ENCODE measurements at places on chromosomes 1 and 21.

DNA sequence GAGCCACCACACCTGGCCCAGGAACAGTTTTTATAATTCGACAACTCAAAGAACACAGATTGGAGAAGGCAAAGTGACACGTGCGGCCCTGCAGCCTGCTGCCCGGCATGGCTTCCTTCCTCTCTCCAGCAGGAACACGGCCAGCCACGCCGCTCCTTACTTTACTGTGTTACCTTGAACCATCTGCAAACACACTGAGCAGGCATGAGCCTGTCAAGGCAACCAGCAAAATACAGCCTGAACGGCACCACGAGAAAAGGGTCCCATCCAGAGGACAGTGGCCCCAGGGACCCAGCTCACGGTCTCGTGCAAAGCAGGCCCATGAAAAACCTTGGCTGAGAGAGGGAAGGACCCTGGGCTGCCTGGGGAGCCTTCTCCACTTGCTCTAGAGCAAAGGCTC is 38.8 kb downstream of the NPHP4 start:
- no peak for DNase-seq

- DNase-seq, result no peak
Observed at GRCh38 chr1:196477262-196477661, 131.0 kb downstream of the KCNT2 start.

- DNase-seq, result no peak
Observed at GRCh38 chr21:34623516-34623915, 8.6 kb upstream of the RCAN1 start.

- no peak for DNase-seq
Observed at GRCh38 chr1:66176012-66176715, 357.8 kb upstream of the SGIP1 start.

- no peak for DNase-seq
Observed at GRCh38 chr1:2232255-2232915, 4.3 kb downstream of the SKI start.

GRCh38 chr1:3135073-3135702 is 66.2 kb downstream of the PRDM16 start:
- no peak for DNase-seq

DNA sequence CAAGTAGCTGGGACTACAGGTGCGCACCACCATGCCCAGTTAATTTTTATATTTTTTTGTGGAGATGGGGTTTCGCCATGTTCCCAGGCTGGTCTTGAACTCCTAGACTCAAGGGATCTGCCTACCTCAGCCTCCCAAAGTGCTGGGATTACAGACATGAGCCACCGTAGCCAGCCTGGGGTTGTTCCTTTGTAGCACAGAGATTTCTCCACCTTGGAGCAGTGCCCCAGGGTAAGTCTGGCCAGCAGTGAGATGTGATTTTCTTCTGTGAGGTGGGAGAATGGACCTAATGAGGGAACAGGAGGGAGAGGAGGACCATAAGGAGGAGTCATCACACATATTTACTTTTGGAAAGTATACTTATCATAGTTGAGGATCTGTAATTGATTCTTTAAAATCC is 61.1 kb upstream of the GADD45A start:
- no peak for DNase-seq

DNA sequence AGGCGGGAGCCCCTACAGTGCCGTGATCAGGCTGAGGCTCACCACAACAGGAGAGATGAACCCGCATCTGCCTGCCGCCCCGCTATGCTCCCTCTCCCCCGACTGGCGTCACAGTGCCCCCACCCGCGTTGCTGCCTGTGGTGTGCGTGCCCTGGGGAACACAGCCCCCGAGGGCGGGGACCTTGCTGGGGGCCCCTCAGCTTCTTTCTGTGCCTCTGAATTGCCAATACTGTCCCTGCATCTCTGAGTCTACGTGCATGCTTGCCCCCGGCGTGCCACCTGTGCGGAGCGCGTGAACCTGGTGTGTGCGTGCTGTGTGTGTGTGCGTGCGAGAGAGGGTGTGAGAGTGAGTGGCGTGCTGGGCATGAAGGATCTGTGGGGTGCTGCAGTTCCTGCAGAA is 10.3 kb downstream of the PARS2 start:
- no peak for DNase-seq

GRCh38 chr21:40021558-40022351 is 154.5 kb downstream of the PCP4 start:
- DNase-seq, result no peak

DNA sequence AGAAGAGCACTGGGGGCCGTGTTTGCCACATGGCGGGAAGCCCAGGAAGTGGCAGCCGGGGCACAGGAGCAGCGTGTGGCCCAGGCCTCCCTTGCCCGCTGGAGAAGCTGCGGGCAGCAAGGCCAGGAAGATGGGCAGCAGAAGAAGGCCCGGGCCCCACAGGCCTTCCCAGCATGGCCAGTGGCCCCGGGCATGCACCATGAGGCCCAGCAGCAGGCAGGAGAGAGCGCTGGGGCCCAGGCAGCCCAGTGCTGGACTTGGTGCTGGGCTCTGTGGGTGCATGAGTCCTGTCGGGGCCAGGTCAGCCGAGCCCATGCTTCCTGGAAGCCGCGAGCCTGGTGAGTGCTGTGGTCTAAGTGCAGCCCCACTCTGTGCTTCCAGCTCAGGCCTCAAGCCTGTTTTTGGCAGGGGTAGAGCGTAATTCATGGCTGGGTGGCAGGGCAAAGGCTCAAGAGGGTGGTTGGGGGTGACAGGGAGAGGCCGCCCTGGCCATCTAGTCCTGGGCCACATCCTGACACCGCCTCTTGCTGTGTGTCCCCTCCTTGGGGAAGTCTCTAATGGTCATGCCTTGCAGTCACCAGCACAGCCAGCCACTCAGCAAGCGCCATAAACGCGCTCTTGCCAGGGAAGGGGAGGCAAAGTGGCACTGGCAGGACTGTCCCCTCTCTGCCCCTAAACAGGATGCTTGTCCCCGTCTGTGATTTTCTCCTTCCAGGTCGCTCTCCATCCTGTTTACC is 21.3 kb downstream of the MTHFR start:
- DNase-seq, result no peak

GRCh38 chr1:87024936-87025540 is 110.6 kb downstream of the HS2ST1 start:
- peak; percentile 47 for DNase-seq

DNA sequence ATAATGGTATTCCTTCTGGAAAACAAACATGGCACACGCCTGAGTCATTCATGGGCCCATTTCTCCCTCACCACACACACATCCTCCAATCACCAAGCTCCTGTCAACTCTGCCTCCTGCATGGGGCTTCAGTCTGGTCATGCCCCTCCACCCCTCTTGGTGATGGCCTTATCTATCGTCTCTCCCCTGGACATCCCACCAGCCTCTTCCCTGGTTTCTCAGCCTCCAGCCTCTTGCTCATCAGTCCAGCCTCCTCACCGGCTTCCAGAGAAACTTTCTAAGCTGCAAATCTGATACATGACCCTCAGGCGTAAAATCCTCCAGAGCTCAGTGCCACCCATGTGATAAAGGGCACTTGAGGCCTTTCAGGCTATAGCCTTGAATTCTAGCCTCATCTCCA is 243.9 kb downstream of the FOXD2 start:
- DNase-seq, result no peak

DNA sequence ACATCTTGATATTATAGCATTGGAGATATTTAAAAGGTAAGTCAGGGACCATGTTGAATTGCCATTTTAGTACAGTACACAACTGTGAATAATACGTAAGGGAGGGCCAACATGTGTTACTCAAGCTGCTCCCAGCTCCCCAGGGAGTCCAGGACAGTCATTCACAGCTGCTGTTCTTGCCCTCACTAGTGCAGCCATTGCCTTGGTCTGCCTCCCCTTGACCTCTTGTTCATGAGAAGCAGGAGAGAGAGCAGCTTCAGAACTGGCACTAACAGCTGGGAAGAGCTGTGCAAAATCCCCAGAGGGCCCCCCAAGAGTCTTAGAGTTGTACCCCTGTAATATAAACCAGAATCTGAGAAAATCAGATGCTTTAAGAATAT is 16.4 kb downstream of the TCEANC2 start:
- peak; percentile 76 for DNase-seq

DNA sequence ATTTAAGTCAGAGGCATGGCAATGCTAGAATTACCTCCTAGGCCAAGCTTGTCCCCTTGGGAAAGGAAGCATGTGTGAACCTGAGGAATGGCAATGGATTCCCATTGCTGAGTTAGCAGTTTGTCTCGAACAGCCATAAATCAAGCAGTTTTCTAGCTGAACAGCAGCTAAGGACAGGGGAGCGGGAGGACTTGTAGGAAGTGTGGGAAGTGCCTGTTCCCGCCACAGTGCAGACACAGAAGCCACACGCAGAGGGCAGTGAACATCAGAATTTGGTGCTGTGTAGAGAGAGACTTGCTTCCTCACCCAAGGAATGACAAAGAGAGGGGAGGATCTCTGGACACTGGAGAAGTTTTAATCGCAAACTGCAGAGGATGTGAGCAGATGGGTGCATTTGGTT is 3.8 kb downstream of the PHGDH start:
- no peak for DNase-seq
